ENCODE measurements at places on chromosomes 2 and 18. TPM values are rescaled to one million over a fixed set of nuclear protein-coding genes. Genes with fewer than 3 reads are reported as not detected.

TRMT61B gene
- 9.5 TPM for polyA plus RNA-seq

CNDP1 gene
- polyA plus RNA-seq = 0.04 TPM

RND3 gene
- polyA plus RNA-seq = 55.3 TPM

AMER3 gene
- not detected for polyA plus RNA-seq

REG1B gene
- 0.80 TPM for polyA plus RNA-seq
